GM12864 (cell line): ENCODE measurements at places on chromosomes 12 and 14.

GRCh38 chr14:74941676-74942097, 13.7 kb downstream of the PGF start:
- peak; percentile 43 for DNase-seq

DNA sequence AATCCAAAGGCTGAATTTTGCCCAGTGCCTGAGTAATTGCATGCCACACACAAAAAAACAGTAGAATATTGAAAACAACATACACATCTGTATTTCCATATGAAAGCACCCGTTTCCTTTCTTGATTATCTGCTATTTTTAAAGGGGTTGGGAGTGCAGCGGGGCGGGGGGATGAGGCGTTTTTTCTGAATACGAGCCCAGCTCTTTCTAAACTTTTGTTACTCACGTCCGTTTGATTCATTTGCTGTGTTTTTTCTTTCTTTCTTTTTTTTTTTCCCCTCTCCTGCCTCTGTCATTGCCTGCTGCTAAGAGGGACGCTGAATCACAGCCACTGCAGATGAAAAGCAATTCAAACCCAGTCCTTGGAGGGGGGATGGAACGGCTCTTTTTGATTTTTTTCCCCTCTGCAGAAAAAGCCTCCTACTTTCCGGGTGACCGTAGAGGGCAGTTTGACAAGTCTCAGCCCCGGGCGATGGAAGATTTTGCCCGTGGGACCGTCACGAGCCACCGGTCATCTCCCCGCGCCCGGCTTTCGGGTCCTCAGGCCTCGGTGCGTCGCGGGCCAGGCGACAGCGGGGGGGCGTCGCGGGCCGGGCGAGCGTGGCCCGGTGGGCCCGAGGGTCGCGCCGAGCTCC, 572 bp upstream of the RASSF8 start:
- no peak for DNase-seq

DNA sequence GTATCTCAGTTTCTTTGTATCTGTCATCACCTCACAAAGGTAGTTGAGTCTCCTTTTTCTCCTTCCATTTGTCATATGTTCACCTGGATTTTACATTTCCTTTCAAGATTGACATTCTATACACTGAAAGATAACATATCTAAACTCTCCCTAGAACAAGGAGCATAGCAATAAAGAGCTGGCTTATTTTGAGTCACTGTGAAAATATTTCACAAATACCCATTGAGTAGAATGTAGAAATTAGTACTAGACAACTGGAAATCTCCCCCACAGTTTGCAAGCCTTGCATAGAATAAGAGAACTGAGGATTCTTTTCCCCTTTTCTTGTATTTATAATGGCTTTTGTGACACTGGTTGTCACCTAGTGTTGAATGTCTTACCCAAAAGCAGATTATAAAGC, 111.2 kb downstream of the KICS2 start:
- no peak for DNase-seq

DNA sequence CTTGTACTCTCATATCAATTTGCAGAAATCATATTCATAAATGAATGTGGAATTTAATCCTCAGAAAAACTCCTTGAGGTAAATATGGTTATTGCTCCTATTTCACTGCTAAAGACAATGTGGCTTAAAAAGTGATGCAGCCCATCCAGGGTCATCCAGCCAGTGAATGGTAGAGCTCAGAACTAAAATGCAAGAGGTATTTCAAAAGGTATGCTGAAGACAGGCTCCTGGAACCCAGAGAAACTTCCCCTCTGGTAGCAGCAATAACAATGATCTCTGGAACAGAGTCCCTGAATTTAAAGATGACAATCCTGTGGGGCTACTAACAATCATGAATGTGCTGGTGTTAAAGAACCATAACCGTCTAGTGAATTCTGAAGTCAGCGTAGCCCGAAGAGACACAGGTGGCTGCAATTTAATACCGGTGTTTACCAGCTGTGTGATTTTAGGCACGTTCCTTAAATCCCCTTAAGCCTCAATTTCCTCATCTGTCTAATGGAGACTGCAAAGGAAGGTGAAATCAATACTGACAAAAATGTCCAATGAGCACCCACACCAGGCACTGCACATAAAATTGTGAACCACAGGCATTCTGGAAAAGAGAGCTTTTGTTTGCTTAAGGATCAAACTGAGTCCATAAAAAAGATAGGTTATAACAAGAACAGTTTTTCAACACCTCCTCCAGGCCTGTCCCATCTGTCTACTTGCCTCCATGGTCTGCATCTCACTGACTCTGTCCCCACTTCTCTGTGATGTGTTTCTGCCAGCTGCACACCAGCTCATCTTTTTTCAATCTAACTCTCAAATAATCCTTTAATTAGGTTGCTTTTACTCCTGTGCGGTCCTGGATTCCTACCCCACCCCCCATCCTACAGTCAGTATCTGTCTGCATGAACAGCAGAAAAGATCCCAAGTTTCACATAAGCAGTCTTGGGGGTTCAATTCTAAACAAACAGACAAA, 10.5 kb downstream of the TM7SF3 start:
- no peak for DNase-seq

DNA sequence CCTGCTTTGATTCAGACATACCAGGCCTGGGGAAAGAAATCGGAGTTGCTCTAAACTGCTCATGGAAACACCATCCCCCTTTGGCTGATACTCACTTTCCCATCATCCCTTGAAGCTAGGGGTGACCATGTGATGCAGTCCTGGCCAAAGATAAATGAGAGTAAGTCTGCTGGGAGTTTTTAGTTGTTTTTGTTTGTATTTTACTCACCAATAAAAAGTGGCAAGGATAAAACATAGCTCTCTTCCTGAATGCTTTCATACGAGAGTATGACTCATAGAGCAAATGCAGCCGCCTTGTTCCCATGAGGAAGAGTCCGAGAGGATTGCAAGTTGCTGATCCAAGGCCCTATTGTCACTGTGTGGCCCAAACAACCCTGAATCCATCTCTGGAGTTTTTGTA, 126.4 kb upstream of the TMEM132C start:
- no peak for DNase-seq
